Activated T-helper 2 cell treated with anti-CD3 and anti-CD28 coated beads, Interferon-gamma antibody, Interleukin-2, Interleukin-4, amounts not matched to agents 10 μg/mL and 5 μg/mL and 100 μg/mL, durations not matched to agents 14 hours and 24 hours and 36 hours (primary cell): ENCODE measurements at places on chromosomes 11 and 22.

DNA sequence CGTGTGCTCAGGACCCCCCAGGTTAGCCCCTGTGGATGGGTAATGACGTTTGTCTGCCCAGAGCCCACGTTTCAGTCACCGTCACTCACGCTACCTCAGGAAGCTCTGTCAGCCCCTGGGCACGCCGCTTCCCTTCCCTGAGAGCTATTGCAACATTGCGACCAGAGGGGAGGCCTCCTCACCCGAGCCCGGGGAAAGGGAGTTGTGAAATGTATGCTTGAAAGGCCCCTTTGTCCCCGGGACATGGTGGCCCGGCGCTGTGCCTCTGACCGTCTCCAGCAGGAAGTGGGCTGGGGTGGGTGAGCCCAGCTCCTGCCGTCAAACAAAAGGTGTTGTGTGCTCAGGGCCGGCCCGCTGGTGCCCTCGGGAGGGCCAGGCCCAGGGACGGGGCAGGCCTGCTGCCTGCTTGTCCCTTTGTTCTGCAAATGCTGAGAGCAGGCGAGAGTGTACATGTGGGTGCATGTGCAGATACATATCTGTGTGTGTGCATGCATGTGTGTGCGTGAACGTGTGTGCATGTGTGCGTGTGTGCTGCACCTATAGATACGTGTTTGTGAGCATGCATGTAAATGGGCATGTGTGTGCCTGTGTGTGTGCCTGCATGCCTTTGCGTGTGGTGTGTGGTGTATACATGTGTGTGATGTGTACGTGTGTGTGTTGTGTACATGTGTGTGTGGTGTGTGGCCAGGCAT is 1125.0 kb downstream of the BRD1 start:
- no peak for DNase-seq

DNA sequence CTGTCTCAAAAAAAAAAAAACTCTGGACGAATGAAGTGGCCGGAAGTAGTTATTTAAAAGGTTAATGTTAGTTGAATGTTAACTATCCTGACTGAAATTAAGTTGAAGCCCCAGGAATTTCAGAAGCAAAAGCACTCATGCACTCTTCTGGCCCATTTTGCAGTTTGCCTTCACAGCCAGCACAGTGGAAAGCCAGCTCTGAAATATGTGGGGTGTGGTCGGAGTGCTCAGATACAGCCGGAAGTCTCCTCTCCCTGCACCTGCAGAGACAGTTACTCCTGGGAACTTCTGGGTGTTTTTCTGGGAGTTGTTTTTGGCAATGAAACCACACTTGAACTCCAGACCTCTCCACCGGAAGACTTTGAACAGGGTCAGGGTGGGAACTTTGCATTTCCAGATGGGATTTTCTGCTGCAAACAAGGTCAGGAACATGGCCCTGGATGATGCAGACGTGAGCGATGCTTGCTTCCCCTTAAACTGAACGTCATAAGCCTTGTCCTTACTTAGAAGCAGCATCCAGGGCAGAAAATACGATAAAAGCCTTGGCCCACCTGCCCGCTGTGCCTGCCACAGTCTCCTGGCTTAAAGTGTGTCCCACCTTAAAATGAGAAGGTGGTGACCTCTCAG is 21.5 kb upstream of the CABP2 start:
- DNase-seq, result no peak

- DNase-seq, result no peak
Observed at GRCh38 chr11:57322256-57323166, 2.2 kb downstream of the TNKS1BP1 start.

- no peak for DNase-seq
Observed at GRCh38 chr22:44736581-44737405, 15.6 kb upstream of the ARHGAP8 start.

- DNase-seq, result no peak
Observed at GRCh38 chr11:132055296-132055695, 684.9 kb downstream of the NTM start.

GRCh38 chr11:102577182-102577581 is 46.6 kb upstream of the MMP7 start:
- no peak for DNase-seq

DNA sequence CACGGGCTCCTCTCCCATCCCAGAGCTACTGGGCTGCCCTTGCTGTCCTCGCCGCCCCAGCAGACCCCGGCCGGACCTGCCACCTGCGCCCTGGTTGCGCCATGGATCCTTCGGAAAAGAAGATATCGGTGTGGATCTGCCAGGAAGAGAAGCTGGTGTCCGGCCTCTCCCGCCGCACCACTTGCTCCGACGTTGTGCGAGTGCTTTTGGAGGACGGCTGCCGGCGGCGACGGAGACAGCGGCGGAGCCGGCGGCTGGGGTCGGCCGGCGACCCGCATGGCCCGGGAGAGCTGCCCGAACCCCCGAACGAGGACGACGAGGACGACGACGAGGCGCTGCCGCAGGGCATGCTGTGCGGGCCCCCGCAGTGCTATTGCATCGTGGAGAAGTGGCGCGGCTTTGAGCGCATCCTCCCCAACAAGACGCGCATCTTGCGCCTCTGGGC is 382 bp downstream of the RASSF10 start:
- no peak for DNase-seq

- no peak for DNase-seq
Observed at GRCh38 chr11:15805726-15806125, 550.6 kb downstream of the SOX6 start.
